ENCODE measurements at places on chromosomes 6 and 20. TPM values are rescaled to one million over a fixed set of nuclear protein-coding genes. Genes with fewer than 3 reads are reported as not detected.

DNA sequence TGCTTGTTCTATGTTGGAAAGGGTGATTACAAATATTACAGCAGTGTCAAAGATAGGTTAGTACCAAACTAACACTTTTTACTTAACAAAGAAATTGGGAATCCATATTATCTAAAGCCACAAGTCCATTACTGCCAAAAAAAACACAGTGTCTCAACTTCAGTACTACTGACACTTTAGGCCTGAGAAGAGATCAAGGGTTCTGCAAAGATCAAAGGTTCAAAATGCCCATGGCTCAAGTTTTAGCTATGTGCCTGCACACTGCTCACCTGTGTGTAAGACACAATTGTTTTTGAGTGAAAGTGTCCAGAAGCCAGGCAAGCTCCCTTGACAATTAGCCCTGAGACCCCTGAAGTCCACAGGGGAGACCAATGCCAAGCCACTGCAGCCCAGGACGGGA is 132.6 kb downstream of the ZMYND8 start:
- no peak for DNase-seq

GRCh38 chr6:13761361-13762036 is 49.9 kb upstream of the RANBP9 start:
- DNase-seq = no peak

DNA sequence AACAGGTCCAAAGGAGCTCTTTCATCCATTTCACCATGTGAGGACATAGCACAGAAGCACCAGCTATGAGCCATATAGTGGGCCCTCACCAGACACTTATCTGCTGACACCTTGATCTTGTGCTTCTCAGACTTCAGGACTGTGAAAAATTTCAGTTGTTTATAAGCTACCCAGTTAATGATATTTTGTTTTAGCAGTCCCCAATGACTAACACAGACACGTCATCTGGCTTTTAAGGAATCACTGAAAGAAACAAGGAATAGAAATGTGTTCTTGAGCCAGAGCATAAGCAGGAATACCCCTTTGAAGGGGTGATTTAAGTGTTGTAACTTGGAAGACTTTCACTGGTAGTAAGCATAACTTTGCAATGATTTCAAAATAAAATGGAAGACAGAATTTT is 214.7 kb upstream of the PTCHD4 start:
- no peak for DNase-seq

- DNase-seq = no peak
These were observed 114.7 kb upstream of the PHACTR1 start for GRCh38 chr6:12601881-12602280.

DNA sequence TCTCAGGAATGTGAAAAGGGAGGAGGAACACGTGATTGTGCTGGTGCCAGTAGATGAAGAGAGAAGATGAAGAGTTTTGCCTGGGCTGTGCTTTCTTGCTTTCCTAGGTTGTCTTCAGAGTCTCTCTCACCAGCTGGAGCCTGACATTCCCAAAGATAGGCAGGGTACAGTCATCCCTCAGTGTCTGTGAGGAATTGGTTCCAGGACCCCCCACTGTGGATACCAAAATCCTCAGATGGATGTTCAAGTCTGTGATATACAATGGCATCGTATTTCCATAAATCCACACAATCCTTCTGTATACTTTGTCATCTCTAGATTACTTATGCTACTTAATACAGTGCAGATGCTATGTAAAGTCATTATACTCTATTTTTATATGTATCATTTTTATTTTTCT is 113.5 kb downstream of the SAMD5 start:
- no peak for DNase-seq

DNA sequence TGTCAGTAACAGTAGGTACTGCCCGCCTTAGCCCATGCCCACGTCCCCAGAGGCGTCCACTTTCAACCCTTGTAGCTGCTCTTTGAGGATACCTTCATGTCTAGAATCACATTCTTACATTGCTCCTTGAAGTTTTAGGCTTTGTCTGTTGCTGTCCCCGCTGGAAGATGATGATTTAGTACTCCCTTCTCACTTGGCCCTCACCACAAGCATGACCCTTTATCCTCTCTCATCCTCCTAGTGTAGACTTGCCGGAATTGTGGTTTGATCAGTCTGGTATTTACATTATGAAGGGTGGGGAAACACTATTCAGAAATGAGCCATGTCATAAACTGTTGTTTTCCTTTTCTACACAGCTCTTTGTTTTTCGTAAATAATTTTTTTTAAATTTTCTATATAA is 87.4 kb downstream of the ARID1B start:
- no peak for DNase-seq

DNA sequence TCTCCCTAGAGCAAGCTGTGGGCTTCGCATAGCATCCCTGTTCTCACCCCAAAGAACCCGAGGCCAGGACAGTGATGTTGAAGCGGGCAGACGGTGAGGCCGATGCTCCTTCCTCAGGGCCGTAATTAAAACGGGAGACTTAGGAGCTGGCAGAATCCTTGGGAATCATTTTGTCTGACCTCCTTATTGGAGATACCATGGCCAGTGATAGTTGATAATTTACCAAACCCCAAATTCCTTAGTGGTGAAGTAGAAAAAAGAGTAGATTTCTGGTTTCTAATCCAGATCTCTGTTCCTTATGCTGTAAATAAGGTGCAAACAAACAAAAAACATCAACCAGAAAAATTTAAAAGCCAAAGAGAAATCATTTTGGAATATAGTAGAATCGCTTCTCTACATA is 361.1 kb upstream of the AGPAT4 start:
- DNase-seq = no peak

DNA sequence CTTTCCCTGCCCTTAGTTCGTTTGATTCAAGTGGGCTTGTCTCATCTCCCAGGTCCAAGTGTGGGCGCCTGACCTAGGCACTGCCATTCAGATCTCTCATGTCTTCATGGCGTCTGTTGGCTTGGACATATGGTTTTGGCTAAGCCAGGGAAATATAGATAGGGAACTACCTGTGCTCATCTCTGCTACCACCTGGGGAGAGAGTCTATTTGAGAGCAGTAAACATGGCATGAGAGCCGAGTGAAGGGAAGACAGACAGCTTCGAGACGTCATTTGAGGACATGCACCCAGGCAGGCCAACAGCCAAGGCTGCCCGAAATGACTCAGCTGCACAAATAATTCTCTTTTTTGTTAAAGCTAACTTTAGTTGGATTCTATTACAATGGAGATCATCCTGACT is 370.7 kb upstream of the AGPAT4 start:
- no peak for DNase-seq

DNA sequence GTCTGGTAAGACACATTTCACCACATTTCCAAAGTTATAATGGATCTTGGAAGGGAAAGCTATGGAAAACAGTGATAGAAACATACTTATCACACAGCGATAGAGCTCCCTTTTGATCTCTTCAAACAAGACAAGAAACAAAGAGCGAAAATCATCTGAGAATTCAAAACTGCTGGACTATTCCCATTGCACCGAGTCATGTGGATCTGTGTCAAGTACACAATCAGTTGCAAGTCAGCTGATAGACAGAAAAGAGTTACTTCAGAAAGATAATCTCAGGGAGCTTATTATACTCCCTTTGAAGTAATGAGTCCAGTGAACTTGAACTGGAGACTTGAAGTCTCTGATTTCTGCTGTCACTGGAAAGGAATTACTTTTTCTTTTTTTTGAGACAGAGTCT is 89.7 kb upstream of the GCM1 start:
- DNase-seq = no peak

DNA sequence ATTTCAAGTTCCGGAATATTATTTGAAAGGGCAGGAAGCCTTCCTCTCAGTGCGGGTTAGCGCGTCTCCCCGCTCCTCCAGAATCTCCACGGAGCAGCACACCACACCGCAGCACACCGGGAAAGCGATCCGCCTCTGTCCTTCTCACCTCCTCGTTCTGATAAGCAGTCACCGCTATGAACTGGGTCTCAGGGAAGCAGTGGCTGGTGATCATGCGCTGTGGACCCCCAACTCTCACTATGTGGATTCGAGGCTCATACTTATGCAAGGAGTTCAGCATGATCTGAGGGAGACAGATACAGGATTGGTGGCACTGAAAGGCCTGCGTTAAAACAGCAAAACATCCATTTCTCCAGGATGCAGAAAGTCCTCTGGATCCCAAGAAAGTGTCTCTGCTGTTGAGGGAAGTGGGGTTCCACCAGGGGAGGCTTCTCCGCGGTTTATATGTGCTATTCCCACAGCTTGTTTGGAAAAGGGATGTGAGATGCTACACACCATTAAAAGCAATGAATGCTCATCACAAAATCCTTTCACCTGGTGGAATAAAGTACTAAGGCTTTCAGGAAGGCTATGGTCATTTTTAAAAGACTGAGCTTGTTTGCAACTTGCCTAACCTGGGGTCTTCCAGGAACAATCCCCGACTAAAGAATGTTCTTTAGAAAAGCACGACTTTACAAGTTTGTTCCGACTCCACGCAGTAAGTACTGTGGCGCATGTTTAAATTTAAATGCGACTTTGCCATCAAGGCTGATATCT is 1.9 kb downstream of the TBXT start:
- DNase-seq = peak; percentile 57

DNA sequence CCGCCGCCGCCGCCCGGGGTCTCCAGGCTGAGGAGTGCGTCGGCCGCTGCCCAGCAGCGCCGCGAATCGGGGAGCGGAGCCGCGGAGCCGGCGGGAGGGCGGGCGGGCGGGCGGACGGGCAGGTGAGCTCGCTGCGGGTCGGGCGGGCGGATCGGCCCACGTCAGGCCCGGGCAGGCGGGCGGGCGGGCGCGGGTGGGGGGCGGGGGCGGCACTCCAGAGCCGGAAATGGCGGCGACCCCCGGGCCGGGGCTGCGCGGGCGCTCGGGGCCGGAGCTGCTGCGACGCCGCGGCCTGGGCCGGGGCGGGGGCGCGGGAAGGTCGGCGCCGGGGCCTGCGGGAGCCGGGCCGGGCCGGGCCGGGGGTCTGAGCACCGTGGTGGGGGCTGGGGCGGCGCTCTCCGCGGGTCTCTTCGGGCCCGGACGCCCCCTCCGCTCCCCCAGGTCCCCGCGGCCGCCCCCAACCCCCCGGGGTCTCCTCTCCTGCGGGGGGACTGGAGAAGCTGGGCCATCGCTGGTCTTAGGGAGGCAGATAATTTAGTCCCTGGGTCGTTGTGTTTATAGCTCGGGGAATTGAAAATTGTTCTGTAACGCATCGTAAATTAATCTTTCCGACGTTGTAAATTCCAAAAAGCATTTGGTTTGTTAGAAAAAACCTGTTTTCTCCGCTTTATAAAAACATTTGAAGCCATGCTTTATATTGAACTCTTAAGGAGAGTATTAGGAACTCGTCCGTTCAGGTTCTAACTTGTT is 451 bp downstream of the DNAJC5 start:
- DNase-seq = no peak

- DNase-seq = no peak
These were observed 105.9 kb downstream of the SASH1 start for GRCh38 chr6:148448369-148449012.

- no peak for DNase-seq
These were observed 201.9 kb downstream of the PLCB4 start for GRCh38 chr20:9270831-9271230.

DNA sequence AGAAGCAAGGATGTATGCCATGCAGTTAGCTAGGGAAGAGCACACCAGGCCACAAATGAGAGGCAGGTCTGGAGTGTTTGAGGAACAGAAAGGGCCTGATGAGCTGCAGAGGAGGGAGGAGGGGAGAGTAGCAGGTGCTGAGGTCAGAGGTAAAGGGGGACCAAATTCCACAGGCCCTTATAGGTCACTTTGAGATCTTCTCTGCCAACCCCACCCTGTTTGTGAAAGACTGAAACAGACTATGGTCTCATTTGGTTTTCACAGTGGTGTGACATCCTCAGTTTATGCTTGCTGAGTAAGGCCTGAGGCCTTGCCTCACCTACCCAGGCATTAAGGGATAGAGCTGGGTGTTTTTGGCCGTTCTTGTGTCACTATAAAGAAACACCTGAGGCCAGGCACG is 187.7 kb upstream of the MYLIP start:
- no peak for DNase-seq

- DNase-seq = no peak
These were observed 161.9 kb downstream of the GMPR start for GRCh38 chr6:16400248-16400760.

DNA sequence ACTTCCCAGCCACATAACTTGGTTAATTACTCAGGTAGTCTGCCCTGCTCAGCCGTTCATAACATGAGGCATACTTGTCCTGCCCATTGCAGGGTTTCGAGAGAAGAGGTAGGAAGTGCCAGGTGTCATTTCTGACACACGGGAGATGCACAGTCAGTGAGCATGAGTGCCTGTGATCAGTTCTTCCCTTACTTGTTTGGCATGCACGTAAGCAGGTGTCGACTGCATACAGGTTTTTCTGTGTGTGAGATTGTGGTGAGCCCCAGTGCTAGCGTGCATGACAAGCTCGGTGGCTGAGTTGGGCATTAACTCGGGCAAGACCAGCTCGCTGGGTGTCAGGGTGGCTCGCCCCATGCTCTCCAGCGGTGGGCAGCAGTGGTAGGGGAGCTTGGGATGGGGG is 51.2 kb upstream of the SLC22A1 start:
- no peak for DNase-seq

- DNase-seq = peak; percentile 80
These were observed 37.8 kb downstream of the DUSP22 start for GRCh38 chr6:329888-330691.

GRCh38 chr6:111129013-111129412 is 41.7 kb downstream of the SLC16A10 start:
- DNase-seq = no peak

DNA sequence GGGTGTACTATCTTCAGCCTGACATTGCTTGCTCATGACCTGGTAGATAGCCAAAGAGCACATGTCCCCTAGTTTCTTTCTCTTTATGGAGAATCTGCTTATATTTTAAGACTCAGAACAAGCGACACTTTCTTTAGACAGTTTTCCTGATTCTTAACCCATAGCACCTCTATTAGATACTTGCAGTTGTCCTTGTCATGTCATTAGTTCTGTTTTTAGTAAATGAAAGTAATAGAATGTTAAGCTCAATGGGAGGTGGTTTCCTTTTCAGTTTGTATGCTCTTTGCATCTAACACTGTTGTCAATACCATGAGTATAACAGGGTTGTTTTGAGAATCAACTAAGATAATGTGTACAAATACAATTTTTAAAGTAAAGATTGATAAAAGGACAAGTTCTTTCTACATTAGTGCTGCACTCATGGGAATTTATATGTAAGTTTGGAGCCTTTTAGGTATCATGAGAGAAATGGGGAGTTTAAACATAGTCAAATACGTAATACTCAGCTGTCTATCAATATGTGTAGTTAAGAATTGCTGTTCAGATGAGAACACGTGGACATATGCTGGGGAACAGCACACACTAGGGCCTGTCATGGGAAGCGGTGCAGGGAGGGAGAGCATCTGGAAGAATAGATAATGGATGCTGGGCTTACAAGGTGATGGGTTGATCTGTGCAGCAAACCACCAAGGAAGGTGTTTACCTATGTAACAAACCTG is 124.3 kb downstream of the GRM1 start:
- no peak for DNase-seq

The KCNQ5 gene
- total RNA-seq = 0.18 TPM

The GPX5 gene
- not detected for total RNA-seq

The TRIM40 gene
- total RNA-seq = not detected

The LRRN4 gene
- 0.76 TPM for total RNA-seq

The SLC26A8 gene
- total RNA-seq = 0.03 TPM

The SLC4A11 gene
- total RNA-seq = 3.1 TPM

The TTI1 gene
- total RNA-seq = 52.9 TPM

The OPRM1 gene
- total RNA-seq = not detected

The MRPS10 gene
- 60.9 TPM for total RNA-seq

The SLC25A27 gene
- total RNA-seq = 0.52 TPM

The GTF2H4 gene
- total RNA-seq = 30.5 TPM

The OR2H2 gene
- total RNA-seq = not detected

The LZTS3 gene
- total RNA-seq = 11.0 TPM

The ATP6V1G2 gene
- total RNA-seq = 3.5 TPM

The HCRTR2 gene
- total RNA-seq = 0.07 TPM

The BPIFB1 gene
- not detected for total RNA-seq

The ZNF831 gene
- not detected for total RNA-seq

The NFATC2 gene
- 0.28 TPM for total RNA-seq
